ENCODE measurements at places on chromosomes 7 and 10. TPM values are rescaled to one million over a fixed set of nuclear protein-coding genes. Genes with fewer than 3 reads are reported as not detected.

DNA sequence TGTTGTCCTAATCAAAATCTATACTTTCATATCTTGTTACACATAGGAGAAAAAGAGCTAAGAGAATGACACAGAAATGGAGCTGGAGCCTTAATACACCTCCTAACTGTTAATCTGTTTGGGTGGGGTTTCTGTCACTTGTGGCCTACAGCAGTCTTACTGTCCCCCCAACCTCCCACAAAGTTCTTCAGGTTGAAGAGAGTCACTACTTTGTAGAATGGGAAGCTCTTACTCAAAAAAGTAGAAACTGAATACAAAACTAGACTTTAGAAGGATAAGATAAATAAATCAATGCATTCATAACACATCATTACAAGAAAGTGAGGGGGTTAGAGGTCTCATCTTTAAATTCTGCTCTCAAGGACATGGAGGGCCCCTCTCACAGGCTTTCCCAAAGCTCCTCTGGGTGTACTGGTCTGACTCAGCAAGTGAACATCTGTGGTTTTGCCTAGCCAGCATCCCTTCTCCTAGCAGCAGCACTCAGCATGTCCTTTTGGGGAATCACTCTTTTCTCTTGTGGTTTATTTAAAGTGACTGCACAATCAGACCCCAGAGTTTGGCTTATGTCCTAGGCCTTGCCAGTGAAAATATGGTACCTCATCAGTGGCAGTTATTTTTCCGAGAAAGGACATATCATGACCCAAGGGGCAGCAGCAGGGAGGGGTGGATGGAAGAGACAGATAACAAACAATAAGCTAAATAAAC is 2.0 kb upstream of the BLVRA start:
- peak; percentile 81 for DNase-seq

Gene SLC18A2
- 4.1 TPM for total RNA-seq

GRCh38 chr10:43199684-43200537 is 61.7 kb downstream of the CSGALNACT2 start:
- no peak for DNase-seq

GRCh38 chr7:151416112-151416940 is 6.5 kb upstream of the WDR86 start:
- DNase-seq, result no peak

DNA sequence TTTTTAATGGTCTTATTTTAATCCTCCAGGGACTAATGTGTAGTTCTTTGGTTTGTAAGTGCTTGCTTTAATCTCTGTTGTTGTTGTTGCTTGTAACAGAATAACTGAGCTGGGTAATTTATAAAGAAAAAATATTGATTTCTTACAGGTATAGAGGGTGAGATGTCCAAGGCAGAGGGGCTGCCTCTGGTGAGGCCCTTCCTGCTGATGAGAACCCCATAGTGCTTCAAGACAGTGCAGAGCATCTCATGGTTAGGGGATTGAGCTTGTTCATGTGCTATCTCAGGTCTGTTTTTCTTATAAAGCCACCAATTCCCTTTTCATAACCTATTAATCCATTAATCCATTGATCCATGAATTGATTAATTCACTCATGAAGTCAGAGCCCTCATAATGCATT is 516.3 kb upstream of the KCND2 start:
- DNase-seq, result no peak

Measured in umbilical cord (tissue), 2 donors.